LHCN-M2 (cell line): ENCODE measurements at places on chromosomes 7 and 10. TPM values are rescaled to one million over a fixed set of nuclear protein-coding genes. Genes with fewer than 3 reads are reported as not detected.

TASOR2 gene
- total RNA-seq, result 46.0 and 56.6 TPM in 2 replicates

RNF133 gene
- 0.13 TPM in 1 of 2 replicates, not detected in the other for total RNA-seq

BTBD16 gene
- total RNA-seq, result not detected in 2 replicates

DNA sequence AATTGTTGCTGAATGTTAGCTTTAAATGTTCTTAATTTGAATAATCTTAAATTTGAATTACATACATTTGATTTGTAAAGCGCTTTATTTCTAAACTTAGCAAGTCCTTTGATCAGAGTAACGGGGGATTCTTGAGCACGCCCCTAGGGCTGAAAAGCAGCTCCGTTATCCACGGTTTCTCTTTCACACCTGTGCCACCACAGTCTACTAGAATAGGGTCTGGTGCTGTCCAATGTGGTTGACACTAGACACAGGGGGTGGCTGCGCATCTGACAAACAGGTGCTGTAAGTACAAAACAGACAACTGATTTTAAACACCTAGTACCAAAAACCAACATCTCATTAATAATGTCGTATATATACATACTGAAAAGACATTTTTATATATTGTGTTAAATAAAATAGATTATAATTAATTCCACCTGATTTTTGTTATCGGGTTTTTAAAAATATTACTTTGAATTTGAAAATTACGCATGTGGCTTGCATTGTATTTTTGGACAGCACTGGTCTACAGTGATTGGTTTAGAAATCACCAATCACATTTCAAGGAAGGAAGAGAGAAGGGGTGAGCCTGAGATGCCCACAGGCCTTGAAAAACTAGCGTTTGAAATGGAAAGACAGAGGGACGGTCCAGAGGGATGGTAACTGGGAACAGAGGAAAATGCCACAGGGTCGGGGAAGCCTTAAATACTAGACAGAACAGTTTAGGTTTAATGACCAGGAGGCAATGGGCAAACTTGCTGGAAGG, 7.3 kb downstream of the SEPHS1 start:
- no peak for DNase-seq

GRCh38 chr7:1228545-1229201, 4.0 kb upstream of the UNCX start:
- DNase-seq, result no peak

DNA sequence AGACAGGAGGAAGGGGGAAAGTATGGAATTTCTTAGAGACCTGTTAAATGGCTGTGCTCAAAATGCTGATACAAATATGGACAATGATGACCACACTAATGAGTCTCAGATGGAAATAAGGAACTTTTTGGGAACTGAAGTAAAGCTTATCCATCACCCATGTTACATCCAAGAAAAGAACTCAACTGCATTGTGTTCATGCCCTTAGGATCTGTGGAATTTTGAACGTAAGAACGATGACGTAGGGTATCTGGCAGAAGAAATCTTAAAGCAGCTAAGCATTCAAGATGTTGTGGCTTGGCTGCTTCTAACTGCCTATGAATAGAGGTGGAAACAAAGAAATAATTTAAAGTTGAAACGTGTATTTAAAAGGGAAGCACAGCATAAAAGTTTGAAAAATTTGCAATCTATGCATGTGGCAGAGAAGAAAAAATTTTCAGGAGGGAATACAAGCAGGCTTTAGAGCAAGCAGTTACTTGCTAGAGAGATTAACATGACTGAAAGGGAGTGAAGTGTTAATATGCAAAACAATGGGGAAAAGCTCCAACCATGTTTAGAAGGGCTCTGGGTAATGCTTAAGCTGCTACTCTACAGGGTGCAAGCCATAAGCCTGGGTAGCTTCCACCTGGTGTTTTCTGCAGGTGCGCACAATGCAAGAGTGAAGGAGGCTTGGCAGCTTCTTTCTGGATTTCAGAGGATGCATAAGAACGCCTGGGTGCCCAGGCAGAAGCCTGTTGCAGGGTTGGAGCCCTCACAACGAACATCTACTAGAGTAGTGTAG, 499.7 kb upstream of the SEMA3D start:
- DNase-seq, result no peak

GRCh38 chr10:25888627-25889026, 45.4 kb upstream of the MYO3A start:
- no peak for DNase-seq

- DNase-seq, result no peak
Measured at GRCh38 chr7:148318102-148318811, 272.3 kb upstream of the C7orf33 start.

- no peak for DNase-seq
Measured at GRCh38 chr7:37425498-37425897, 23.2 kb downstream of the ELMO1 start.
